ENCODE measurements at places on chromosomes 4 and X.

DNA sequence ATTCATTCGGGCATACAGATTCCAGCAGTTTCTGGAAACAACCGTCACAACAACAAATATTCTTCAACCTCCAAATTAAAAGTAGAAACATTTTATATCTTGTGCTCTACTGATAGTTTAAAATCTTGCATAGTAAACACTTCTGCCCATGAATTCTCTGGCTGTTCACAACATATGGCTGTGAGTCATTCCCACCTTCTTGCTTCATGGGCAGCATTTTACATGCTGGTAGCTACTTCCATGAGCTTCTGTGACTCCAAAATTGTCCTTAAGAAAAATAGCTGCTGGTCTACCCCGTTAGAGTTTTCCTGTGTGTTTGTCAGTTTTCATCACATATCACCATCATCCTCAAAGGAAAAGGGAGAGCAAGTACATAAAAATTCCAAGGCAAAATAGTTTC lies 22.7 kb downstream of the PNPLA4 start:
- DNase-seq, result no peak

DNA sequence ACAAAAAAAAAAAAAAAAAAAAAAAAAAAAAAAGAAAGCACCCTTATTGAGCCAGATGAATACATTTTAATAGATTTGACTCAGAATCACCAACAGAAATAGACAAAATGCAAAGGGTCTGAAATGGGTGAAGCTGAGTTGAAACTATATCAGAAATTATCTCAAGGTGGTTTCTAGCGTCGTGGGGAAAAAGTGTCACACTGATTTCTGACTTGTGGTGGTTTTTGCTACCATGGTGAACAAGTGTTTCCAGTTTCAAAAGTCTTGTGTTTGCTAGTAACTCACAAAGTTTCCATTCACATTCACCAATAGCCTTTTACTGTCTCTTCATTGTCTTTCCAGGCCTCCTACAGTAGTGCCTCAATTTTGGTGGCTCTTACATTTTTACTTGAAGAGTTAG lies 135.5 kb downstream of the ARHGAP24 start:
- DNase-seq, result no peak

DNA sequence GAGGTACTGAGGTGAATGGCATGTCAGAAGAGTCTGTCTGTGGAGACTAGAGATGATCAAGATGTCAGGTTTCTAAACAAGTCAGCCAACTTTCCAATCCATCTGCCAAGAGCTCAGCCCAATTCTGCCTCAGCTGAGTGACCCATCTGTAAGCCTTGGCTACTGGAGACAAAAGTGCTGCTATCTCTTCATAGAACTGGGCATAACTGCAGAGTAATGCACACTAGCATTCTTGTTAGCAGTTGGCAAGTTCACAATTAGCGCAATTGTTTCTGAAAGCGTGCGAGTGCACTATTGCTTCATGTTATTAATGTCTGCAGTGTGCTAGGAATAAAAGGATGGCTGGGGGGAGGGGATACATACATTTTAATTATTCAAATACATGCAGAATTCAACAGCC lies 32.9 kb upstream of the SH3D19 start:
- no peak for DNase-seq

GRCh38 chrX:154008521-154008920 lies 11.2 kb downstream of the IRAK1 start:
- no peak for DNase-seq

GRCh38 chr4:22607382-22607781 lies 85.4 kb upstream of the GBA3 start:
- peak; percentile 27 for DNase-seq

GRCh38 chr4:141132709-141133145 lies 542 bp downstream of the RNF150 start:
- no peak for DNase-seq

DNA sequence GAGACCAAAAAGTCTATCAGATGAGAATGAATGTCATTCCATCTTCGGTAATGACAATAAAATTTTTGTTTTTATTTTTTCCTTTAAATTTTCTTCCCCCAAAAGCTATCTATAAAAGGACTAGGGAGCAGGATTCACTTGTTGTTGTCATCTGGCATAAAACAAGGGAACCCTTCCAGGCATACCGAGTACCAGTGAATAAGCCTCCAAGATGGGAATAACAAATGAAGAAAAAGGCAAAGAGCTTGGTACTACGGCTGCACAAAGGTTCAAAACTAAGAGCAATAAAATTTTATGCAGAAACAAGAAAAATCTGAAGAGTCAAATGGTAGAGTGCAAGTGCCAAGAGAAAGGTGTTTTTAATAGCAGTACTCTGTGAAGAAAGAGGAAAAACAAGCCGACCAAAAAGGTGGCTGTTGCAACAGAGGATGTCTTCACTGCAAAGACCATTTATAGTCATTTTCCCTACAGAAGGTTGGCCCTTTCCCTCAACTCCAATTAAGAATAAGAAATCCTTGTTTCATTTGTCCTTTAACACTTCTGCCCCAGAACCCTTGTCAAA lies 25.8 kb downstream of the PPP3CA start:
- DNase-seq, result no peak
